ENCODE measurements at places on chromosomes 2 and 18.
A peak's percentile ranks its signal among the peaks of the same experiment; 100 is the strongest.

- no peak for DNase-seq
Measured at GRCh38 chr18:10585260-10585659, 59.4 kb downstream of the NAPG start.

- DNase-seq, result no peak
Measured at GRCh38 chr2:64876137-64876647, 113.0 kb upstream of the SLC1A4 start.

DNA sequence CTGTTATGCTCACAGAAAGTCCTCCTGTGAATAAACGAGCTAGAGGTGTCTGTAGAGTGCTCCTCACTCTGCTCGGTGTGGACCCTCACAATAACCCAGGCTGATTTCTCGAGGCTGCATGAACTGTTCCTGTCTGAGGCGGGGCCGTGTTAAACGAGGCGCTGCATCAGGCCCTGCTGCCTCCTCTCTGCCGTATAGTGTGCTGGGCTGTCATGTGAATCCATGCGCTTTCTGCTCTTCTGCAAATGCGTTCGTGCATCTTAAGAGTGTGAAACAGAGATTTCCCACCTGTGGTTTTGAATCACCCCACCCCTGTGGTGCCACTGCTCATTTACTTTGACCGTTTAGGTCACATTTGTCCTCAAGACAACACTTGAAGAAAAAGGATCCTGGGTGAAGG, 26.2 kb downstream of the TRAF3IP1 start:
- DNase-seq, result no peak

DNA sequence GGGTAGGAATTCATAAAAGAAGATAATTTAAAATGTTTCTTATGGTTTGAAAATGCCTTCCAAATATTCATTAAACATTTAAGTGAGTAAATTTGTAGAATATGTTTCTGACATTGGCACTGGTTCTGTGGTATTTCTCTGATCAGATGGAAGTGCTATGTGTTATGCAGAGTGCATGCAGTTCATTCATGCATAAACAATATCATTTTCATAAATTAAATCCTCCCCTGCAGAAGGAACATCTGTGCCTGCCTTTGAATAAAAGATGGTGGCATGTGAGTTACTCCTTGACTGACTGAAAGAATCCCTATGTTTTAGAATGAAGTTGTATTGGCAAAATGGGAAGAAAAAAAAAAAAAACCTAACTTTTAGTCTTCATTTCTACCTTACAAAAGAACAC, 5.9 kb downstream of the NEUROD1 start:
- no peak for DNase-seq

DNA sequence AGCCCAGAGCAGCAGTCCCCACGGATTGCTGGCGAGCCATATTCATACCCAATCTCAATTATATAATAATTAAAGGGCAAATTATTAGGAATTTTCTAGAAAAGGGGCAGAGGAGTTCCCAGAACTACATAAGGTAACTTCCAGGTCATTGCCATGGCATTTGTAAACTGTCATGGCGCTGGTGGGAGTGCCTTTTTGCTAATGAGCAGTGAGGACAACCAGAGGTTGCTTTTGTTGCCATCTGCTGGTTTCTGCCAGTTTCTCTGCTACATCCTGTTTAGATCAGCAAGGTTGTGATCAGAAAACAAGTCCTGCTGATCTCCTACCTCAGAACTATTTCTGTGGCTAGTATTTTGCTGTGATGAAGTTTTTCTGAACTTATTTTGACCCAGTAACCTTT, 159.8 kb upstream of the PIEZO2 start:
- DNase-seq, result no peak

GRCh38 chr2:216057688-216058193, 23.9 kb downstream of the PECR start:
- peak; percentile 8 for DNase-seq

DNA sequence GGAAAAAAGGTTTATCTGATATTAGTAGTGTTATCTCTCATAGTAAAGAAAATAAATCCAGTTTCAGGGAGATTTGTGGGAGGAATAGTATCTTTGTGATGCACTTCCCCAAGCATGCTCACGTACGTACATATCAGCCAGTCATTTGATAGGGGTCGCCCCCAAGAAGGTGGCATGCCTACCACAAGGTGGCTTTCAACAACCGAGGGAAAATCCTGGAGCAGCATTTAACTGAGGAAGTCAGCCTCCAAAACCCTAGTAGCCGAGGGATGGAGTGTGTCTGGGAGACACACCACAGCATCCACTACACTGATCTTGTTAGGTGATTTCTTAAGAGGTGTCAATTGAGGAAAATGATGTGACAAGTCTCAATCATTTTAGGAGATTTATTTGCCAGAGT, 623.9 kb downstream of the NYAP2 start:
- DNase-seq, result no peak

DNA sequence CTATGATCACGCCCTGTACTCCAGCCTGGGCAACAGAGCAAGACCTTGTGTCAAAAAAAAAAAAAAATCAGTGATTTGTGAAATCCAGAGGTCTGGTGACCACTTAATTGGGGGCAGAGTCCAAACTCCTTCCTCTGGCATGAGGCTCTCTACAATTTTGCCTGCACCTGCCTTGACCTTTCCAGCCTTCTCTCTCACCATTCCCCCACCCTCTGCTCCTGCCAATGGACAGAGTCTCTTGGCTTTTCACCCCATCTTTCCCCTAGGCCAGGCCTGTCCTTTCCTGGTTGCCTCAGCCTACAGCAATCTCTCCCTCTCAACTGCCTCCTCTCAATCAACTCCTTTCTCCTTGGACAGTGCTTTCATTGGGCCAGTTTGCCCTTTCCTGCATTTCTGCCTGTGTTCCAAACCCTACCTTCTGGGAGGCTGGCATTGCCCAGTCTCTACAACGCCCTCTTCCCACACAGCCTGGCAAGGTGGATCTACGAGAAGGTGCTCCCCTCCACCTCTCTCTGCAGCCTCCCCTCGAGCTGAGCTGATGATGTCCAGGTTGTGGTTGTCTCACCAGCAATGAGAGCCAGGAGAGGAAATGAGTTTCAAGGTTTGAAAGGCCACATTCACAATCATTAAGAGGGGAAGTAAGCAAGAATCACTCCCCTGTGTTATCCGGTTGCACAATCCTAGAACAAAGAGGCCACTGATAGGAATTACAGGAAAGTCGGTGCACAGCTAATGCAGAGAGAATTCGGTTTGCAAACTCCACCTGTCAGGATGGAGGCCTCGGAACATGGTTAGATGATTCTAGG, 39.5 kb upstream of the NPAS2 start:
- no peak for DNase-seq

DNA sequence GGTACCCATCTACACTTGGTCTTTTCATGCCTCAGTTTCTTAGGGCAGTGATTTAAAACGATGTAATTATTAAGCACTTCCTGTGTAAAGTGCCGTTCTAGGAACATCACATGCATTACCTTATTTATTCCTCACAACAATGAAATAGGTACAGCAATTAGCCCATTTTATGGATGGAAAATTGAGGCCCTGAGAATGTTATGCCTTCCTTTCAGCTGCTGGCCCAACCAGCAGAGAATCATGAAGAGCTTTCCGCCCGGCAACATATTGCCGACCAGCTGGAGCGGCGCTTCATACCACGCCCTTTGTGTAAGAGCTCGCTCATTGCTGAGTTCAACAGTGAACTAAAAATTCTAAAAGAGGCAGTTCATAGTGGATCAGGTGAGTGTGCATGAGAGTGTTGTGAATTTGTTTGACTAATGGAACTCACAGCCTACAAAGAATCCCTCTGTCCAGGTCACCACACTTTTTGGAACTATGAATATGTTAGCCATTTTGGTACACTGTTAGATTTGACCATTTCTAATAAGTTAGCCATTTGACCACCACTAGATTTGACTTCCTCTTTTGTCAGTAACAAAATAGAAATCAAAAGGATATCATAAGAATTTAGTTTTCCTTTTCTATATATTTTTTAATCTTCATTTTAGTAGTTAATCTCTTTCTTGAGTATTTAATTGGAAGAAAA, 25.6 kb upstream of the RPE start:
- DNase-seq, result no peak

- DNase-seq, result no peak
Measured at GRCh38 chr2:176193048-176193447, 4.6 kb downstream of the HOXD1 start.

All from effector memory CD4-positive, alpha-beta T cell (primary cell).